NCI-H774 (cell line): ENCODE measurements at places on chromosomes 11 and 22.

DNA sequence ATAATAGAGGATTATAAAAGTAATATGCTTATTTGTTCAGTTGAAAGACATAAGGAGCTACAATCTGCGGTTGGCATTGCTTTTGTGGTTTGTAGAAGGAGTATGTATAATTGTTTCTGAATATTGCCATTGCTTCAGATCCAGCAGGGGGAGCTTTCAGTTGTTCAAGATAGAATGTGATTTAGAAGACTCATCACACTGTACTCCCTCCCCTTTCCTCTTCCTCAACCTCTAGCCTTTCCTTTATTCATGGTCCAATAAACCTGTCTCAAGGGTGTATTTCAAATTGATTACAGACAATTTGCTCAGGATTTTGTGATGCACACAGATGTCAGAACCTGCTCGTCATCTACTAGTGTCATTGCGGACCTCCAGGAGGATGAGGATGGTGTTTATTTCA, 9.8 kb downstream of the PRMT3 start:
- no peak for DNase-seq

GRCh38 chr22:35475545-35475944, 65.1 kb upstream of the RASD2 start:
- no peak for DNase-seq

DNA sequence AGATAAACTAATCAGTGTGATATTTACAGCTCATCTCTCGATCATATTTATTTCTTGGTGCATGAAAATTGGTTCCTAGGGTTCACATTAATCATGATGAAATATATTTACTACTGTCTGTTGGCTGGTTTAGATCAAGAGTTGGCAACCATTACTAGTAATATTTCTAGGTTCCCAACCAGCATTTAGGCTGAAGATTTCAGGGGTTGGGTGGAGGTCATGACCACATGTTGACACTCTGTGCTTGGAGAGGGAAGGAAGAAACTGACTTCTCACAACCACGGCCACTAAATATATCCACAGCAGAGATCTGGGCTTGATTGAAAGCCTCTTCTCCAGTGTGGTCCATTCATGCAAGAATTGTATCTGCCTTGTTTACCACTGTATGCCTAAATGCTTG, 87.9 kb downstream of the ALX4 start:
- DNase-seq: no peak

- no peak for DNase-seq
These were observed 3.6 kb downstream of the OTOG start for GRCh38 chr11:17550450-17551346.

DNA sequence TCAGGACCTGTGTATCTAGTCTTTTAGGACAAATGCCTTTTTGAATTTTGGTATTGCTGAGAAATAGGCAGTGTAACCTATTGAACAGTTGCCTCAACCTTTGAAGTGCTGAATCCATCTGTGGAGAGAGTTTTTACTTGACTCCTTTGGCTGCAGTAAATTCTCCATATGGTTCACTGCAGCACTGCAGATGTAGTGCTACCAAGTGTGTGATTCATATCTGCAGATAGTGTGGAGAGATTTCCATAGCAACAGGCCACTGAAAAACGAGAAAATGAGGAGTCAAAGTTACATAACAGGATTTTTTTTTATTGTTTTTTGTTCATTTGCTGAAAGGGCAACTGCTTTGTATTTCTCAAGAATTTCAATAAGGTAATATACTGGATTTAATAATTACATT, 356.1 kb downstream of the RAB38 start:
- no peak for DNase-seq

GRCh38 chr11:45844822-45845578, 2.3 kb upstream of the CRY2 start:
- no peak for DNase-seq
